ENCODE measurements at places on chromosomes 5 and 9.

GRCh38 chr5:160824301-160825001, 27.6 kb downstream of the ATP10B start:
- no peak for DNase-seq

- DNase-seq, result no peak
Observed at GRCh38 chr5:177611446-177612214, 11.7 kb downstream of the B4GALT7 start.

GRCh38 chr9:117707561-117707960, 3.4 kb downstream of the TLR4 start:
- DNase-seq, result no peak

DNA sequence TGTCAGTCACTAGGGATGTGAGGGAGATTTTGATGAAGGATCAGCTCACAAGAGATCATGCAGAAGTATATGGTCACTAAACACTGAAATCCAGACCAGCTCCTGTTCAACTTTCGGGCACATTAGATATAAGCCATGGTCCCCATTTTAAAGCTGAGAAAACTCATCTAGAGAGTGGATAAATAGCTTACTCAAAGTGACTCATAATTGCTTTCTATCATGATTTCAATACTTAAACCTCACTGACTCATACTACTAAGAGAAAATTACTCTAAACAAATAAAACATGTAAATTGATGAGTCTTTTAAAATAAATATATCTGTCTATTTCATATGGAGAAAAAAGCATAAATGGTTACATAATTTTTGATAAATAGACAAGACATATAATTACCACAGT, 567.7 kb downstream of the TLR4 start:
- DNase-seq, result no peak

- no peak for DNase-seq
Observed at GRCh38 chr5:102740515-102740914, 14.6 kb upstream of the PAM start.

- no peak for DNase-seq
Observed at GRCh38 chr9:96253059-96253696, 48.8 kb downstream of the HSD17B3 start.

DNA sequence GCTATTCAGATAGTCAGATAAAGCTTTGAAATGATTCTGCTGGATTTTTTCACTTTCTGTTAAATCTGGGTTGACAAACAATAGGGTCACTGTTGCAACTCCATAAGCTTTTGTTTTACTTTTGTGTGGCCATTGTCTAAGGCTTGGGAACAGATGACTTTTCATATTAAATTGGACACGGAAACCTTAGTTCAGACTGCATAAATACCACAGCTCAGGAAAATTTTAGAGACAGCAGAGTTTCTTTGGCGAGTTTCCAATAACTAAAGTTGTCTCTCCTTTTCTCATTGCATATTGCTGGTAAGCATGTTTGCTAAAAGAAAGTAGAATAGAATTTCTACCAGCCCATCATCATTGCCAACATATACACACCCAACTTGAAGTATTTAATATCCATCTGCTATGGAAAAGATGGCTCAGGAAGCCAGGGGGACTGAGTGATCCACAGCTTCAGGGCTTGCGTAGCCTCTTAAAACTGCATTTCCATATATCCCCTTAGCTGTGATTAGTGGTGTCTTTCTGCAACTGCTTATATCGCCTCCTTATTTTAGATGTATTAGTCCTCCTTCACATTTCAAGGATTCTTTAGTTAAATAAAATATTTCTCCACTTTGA, 168.2 kb downstream of the ARHGAP26 start:
- DNase-seq, result no peak

DNA sequence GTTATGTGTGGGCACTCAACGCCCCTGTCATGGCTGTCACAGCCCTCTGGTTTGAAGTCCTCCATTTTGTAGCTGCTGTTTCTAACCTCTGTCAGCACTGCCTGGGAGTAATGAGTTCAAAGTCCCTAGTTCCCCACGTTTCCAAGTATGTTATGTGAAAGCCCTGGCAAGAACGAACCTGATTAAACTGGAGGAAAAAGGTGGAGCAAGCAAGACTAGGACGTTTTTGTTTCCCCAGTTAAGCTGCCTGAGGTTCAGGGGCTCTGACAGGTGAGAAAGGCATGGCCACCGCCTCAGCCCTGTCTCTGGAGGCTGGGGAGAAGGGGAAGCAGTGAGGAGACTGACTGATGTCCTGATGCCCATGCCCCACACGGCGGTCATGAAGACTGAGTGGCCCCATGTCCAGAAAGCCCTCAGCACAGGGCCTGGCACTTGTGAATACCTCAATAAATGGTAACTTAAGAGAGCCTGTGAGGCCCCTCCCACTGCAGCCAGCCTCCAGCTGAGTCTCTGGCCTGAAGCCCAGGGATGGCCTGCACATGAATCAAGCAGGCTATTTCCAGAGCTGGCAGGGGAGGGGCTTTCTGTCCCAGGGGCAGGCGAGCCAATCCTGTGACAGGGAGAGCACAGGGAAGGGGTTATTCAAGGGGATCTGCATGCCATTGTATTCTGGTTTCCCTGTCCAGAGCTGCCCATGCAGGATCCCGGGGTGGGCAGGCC, 61.8 kb downstream of the PFDN1 start:
- DNase-seq, result no peak

DNA sequence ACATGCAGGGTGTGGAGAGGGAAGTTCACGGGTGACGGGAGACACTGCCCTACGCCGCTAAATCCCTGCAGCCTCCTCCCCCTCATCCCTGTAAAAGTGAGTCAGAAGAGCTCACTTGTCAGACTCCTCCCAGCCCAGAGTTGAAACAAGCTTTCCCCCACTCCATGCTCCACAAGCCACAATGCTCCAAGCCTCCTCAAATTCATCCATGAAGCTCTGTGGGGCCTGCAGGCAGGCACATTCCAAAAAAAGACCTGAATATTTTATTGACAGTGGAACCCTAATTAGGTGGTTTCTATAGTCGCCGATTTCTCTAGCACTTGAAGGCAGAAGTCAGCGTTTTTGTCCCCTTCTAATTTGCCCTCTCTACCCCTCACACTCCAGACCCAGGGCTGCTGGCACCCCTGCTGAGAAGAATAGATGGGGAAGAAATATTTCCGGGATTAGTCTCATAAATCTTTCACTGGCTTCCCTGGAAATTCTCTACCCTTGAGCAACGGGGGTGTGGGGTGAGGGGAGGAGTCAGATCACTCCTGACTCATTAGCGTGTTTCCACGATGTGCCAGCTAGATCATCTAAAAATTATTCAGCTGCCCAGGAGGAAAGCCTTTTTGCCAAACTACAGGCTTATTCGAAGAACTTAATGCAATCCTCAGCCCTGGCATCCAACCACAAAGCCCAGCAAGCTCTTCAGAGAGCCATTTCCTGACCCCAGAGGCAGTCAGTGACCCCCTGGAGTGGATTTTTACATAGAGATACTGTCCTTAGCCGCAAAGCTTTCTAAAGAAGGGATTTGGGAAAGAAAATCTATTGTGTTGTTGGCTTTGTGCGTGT, 97.1 kb downstream of the ENC1 start:
- DNase-seq, result no peak

DNA sequence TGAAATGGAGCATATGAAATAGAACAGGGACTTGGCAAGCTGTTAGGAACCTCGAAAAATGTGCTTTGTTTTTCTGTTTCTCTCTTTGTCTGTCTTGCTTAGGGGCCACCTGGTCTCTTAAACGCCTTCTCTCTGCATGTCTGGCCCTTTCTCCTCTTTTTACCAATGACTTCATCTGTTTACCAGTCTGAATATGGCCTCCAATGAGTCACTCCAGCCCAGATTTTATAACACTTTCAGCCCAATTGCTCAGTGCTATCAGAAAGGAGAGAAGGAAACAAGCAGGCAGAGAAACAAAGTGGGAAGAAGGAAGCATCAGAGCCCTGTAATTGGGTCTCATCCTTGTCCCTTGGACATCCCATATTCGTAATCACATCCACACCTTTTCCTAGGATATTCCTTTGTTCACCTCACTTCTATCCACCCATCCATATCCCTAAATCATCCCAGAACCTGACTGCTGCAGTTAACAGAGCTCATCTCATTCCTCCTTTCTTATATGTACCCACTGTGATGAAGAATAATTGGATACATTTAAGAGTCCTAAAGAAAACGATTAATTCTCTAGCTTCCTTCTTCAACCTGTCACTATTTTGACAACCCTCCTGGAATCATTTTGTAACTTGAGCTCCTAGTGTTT, 151.8 kb upstream of the GPR151 start:
- no peak for DNase-seq

- no peak for DNase-seq
Observed at GRCh38 chr9:5435912-5436311, 1.8 kb downstream of the PLGRKT start.

DNA sequence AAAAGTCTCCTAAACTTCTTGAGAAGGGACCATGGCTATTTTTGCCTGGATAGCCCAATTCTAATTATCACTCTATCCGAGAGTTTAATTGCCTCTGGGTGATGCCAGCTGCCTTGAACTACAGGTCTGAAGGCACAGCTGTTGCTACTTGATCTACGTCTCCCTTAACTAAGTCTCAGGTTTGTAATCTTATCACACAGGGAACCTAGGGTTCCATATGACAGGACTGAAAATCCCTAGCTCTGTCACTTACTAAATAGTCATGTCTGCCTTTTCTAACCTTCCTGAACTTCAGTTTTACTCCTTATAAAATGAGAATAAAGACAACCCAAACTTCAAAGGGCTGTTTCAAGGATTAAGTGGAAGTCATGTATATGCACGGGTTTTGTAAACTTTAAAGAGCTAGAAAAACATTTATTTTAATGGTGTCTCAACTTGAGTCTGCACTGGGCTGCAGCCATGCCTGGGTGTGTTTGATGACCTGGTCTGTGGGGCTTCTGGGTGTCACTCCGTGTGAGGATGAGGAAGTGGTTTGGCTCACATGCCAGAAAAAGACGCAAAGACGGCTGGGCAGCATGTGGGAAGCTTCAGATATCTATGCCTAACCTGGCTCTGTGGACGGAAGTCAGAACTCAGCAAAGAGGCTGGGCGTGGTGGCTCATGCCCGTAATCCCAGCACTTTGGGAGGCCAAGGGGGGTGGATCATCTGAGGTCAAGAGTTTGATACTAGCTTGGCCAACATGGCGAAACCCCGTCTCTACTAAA, 129.3 kb upstream of the SLC44A1 start:
- no peak for DNase-seq

GRCh38 chr5:78537411-78537810, 111.2 kb downstream of the LHFPL2 start:
- no peak for DNase-seq

- DNase-seq, result no peak
Observed at GRCh38 chr5:89712134-89712700, 697.3 kb downstream of the CETN3 start.

DNA sequence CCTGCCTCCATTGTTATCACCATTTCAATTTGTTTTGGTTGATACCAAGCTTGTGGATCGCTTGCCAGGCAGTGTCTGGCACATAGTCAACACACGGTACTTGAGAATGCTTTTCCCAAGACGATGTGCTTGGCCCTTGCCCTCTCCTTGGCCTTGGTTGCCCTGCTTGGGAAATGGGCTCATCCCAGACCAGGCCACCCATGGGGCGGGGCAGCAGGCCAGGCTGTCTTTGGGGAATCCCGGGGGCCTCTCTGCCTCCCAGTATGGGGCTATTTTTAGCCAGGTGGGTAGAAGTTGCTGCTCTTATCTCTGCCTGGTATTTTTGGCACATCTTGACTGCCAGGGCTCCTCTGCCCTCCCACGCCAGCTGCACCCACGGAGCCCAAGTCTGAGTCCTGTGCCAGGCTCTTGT, 49.9 kb downstream of the LMX1B start:
- no peak for DNase-seq

GRCh38 chr5:128632264-128632663, 94.2 kb upstream of the FBN2 start:
- DNase-seq, result no peak

- DNase-seq, result no peak
Observed at GRCh38 chr5:135308752-135309151, 90.3 kb downstream of the MACROH2A1 start.

- no peak for DNase-seq
Observed at GRCh38 chr5:145554399-145554798, 280.7 kb downstream of the PRELID2 start.

DNA sequence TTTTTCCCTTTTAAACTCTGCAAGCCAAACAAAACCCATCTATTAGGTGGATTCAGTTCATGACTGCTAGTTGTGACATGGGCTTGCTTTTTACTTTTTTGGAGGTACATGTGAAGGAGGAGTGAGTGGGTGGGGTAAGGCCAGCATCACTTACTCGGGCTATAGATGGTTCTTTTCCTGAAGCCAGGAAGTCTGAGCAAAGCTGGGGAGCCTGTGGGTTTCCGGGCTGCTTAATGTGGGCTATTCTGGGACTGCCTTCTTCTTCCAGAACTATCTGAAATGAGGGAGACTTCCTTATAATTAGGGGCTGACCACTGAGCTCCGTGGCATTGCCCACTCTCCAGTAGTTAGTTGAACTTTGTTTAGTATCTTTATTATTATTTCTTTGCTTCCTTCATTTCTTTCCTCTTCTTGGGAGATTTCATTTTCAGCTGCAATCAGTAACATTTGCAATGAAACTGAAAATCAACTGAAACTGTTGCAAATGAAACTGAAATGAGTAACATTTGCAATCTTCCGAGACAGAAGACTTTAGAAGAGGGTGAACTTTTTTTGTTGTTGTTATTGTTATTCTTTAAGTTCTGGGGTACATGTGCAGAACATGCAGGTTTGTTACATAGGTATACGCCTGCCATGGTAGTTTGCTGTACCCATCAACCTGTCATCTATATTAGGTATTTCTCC, 204.9 kb downstream of the LRRC70 start:
- no peak for DNase-seq

GRCh38 chr5:178323961-178324360, 91.4 kb upstream of the PHYKPL start:
- no peak for DNase-seq

DNA sequence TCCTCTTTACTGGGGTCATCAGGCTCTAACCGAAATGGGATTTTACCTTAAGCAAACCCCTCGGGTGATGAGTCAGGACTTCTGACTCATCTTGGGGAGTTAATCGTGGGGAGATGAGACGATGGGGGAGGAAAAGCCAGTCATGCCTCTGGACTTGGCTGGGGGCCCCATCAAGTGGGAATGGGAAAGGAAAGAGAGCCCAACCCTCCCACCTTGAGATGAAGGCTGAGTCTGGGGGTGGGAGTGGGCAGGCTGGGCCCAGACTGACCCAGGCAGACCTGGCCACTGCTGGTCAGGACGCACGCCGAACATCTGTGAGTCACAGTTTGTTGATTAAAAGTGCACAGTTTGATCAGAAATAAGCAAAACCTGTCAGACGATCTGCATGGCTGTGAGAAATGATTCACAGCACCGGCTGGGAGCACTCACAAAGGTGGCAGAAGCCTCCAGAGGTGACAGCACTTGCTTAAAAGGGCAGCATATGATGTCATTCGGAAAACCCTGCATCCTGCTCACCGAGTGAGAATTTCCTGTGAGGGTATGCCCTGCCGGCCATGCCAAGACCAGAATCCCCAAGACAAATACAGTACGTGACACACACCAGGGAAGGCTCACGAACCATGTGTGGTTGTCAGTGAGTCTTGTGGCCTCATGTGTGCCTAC, 50.0 kb upstream of the SLC25A51 start:
- DNase-seq, result peak; percentile 73
